NCI-H460 (cell line): ENCODE measurements at places on chromosomes 13 and 19. TPM values are rescaled to one million over a fixed set of nuclear protein-coding genes. Genes with fewer than 3 reads are reported as not detected.

Gene ZNF90
- not detected in 2 replicates for total RNA-seq

Gene ZBTB45
- 3.8 and 4.9 TPM in 2 replicates for total RNA-seq

Gene ZNF610
- total RNA-seq = 3.2 and 6.0 TPM in 2 replicates

Gene FGF14
- total RNA-seq = 7.5 and 8.2 TPM in 2 replicates

Gene SRRM5
- total RNA-seq = 0.10 and 0.55 TPM in 2 replicates

DNA sequence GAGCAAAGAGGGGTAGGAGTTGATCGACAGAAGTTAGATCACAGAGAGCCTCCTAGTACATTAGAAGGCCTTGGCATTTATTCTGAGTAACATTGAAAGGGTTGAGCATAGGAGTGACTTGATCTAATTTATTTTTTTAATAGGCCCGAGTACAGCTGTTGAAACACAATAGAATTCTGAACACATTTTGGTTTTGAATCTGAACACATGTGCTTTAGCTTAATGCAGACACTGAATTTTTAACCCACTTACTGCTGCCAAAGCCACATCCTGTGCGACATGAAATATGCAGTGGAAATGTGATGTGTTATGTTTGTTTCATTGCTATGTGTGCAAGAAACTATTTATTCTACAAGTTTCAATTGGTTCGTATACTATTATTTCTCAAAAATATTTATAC, 1505.9 kb downstream of the PCDH9 start:
- DNase-seq = no peak

GRCh38 chr13:37797631-37798030, 71.9 kb downstream of the TRPC4 start:
- DNase-seq = no peak

GRCh38 chr13:33582121-33582520, 235.8 kb upstream of the RFC3 start:
- DNase-seq = no peak

- DNase-seq = no peak
Measured at GRCh38 chr19:39512988-39513387, 2.0 kb upstream of the SELENOV start.

DNA sequence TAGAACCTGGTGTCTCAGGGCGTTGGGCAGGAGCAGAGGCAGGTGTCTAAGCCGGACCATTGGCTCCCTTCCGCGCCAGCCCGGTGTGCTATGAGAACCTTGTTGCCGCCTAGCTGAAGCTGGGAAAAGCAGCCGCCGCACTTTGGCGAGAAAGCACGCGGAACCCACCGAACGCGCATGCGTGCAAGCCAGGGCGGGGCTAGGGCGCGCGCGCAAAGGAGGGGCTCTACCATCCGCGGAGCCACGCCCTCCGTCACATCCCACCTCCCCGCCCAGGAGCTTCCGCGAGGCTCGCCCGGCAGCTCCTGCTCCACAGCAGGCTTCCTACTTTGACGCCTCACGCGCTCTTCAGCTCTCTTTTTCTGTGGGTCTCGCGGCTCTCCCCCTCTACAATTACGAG, 51.3 kb downstream of the WDR87 start:
- no peak for DNase-seq

- no peak for DNase-seq
Measured at GRCh38 chr19:3696660-3696995, 3.6 kb downstream of the PIP5K1C start.
